ENCODE measurements at places on chromosomes 1 and 21.

DNA sequence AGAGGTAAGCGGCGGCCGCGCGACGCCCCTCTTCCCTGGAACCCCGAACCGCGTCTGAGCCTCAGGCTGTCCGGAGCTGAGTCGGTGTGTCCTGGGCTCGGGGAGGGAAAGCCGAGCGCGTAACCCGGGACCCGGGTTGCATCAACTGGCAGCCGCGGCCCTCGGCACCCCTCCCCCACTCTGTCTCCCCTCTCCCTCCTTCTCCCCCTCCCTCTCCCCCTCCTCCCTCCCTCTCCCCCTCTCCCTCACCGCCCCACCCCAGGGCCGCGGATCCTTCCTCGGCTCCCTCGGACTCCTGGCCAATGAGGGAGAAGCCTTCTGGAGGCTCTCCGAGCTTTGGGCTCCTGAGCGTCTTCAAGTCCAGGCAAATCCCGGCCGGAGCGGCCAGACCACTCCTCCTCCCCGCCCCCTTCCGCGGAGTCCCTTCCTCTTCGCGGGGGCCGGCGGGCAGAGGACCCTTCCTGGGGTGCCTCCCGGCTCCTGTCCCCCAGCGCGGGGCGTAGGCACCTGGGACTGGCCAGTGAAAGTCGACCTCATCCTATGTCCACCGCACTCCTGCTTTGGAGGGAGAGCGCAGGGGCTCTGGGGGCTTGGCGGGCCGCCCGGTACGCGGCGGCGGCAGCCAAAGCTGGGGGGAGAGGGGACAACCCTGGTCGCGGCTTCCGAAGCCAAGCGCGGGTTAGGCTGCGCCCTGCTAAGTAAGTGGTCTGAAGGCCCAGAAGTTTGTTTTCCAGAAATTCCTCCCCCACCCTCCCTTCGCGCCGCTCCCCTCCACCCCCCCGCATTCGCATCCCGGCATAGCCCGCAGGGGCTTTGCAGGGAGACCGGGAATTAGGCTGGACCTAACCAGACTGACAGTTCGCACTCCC, 850 bp downstream of the SESN2 start:
- peak; percentile 88 for DNase-seq

GRCh38 chr1:102535829-102536505, 539.2 kb upstream of the OLFM3 start:
- no peak for DNase-seq

DNA sequence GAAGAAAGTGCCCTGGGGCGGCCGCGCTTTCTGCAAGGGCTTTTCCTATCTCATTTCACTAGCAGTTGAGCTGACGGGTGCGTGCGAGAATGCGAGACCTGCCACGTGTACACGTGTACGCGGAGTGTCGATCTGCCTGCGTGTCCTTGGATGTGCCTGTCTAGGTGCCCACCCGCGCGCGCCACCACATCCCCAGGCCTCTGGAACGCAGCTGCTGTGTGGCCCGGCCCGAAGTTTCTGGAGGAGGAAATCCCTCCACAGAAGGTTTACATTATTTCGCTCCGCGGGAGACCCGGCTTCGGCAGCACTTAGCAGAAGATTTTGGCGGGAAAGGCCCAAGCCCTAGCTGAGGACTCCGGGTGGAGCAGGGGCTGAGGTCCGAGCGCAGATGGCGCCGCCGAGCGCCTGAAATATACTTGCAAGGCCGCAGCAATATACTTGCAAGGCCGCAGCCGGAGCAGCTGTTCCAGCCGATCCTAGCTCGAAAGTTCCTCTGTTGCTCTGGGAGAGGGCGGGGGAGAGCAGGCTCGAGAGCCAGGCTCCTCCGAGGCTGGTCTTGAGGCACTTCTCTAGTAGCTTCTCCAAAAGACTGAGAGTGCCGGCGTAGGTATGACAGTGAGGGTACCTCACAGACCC, 3.9 kb downstream of the TBX15 start:
- DNase-seq, result peak; percentile 82

DNA sequence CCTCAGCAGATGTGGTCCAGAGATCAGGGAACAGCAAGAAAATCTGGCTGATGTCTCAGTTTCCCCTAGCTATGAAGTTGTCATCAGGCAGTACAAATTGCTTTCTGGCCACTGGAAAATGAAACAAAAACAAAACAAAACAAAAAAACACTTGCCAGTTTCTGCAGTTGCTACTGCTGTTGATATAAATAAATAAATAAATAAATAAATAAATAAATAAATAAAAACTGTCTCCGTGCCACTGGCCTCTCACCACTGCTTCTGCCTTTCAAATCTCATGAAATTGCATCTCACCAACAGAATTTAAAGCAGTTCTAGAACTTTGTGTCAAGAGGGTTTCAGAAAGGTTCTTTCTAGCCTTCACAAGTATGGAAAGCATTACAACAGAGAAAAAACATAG, 62.9 kb downstream of the C1orf87 start:
- DNase-seq, result no peak

DNA sequence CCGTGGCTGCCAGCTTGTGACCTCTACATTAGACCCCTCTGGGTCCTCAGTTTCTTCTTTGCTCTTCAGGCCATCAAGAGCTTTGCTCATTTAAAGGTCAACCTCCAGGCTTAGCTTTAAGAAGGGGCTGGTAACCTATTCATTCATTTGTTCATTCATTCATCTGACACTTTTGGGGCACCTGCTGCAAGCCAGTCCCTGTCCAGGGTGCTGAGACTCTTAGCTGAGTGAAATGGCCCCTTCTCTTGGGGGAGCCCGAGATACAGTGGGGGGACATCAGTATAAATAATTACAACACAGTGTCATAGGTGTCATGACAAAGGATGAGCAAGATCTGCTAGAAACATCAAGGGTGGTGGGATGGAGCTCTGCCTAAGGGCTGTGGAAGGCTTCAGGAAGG, 10.5 kb upstream of the TTC4 start:
- no peak for DNase-seq

GRCh38 chr21:41008974-41009373, 159.0 kb upstream of the BACE2 start:
- no peak for DNase-seq

GRCh38 chr21:42039470-42039901, 29.3 kb upstream of the ZBTB21 start:
- DNase-seq, result peak; percentile 61

DNA sequence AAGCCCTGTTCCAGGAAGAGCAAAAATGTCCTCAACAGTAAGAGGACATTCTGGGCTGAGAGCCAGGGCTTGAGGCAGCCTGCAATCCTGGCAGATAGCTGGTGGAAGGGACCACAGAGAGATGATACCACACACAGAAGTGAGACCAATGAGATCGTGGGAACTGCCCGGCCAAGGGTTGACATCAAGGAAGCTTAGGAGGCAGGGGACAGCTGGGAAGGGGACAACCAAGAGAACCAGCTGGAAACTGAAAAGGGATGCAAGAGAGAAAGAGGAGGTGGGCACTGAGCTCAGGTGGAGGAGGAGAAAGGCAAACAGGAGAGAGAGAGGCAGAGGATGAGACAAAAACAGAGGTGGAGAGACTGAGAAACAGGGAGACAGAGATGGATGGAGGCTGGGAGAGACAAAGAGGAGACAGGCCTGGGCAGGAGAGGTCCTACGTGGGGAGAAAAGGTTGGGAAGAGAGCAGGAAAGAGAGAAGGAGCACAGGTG, 9.2 kb downstream of the PDZK1IP1 start:
- no peak for DNase-seq

GRCh38 chr1:7568053-7568452, 203.0 kb upstream of the VAMP3 start:
- DNase-seq, result no peak

DNA sequence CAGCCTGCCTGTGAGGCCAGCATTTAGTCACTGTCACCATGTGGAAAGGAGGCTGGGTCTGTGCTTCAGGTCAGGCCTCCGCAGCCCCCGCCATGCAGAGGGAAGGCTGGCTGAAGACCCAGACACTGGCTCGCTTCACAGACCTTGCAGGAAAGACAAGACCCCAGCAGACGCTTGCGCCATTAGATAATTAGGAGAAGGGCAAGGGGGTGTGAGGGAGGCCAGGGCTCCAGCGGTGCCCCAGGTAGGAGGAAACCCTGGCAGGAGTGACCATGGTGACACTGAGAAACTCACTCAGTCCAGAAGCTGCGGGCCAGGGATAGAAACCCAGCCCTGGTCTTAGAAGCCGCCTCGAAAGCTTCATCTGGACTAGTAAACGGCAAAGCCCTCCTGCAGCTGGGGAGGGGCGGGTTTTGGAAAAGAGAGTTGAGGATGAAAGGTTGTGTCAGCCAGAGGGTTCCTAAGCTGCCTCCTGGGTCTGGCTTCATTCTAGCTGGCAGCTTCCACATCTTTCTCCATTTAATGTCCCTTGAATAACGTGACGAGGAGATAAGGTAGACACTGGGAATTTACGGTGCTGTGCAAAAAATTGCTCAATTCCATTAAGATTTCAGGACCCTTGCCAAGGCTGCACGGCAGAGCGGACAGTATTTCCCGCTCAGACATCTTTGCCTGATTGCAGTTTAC, 294.1 kb upstream of the VAMP3 start:
- DNase-seq, result no peak

- DNase-seq, result no peak
Measured at GRCh38 chr1:200181861-200182260, 154.4 kb downstream of the NR5A2 start.

- peak; percentile 36 for DNase-seq
Measured at GRCh38 chr1:91754348-91754747, 131.6 kb downstream of the TGFBR3 start.

DNA sequence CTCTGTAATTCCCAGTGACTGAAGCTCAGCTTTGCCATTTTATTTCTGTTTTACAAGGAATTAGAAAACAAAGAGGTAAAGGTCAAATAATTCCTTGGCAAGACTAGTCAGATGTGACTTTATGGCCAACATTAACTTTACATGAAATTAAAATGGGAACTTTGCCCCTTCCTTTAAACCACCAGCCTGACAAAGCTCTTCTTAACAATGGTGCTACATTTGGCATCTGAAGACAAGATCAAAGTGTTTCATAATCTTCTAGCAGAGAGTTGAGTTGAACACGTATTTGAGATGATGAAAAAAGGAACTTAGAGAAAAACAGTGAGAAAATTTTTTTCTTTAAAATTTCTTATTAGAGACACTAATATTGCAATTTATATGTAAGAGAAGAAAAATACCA, 193.8 kb downstream of the AK5 start:
- DNase-seq, result no peak

- DNase-seq, result no peak
Measured at GRCh38 chr1:40301541-40302299, 15.4 kb downstream of the COL9A2 start.

GRCh38 chr1:92536980-92537884, 50.5 kb upstream of the GFI1 start:
- peak; percentile 19 for DNase-seq

- DNase-seq, result no peak
Measured at GRCh38 chr1:64427879-64428278, 42.0 kb upstream of the CACHD1 start.

GRCh38 chr21:26914557-26914956, 52.3 kb downstream of the ADAMTS5 start:
- DNase-seq, result no peak

- peak; percentile 32 for DNase-seq
Measured at GRCh38 chr1:162956922-162957321, 95.9 kb upstream of the CCDC190 start.

- DNase-seq, result no peak
Measured at GRCh38 chr1:247330548-247331171, 1.0 kb downstream of the ZNF496 start.

- DNase-seq, result no peak
Measured at GRCh38 chr1:35622510-35623178, 18.7 kb downstream of the PSMB2 start.

DNA sequence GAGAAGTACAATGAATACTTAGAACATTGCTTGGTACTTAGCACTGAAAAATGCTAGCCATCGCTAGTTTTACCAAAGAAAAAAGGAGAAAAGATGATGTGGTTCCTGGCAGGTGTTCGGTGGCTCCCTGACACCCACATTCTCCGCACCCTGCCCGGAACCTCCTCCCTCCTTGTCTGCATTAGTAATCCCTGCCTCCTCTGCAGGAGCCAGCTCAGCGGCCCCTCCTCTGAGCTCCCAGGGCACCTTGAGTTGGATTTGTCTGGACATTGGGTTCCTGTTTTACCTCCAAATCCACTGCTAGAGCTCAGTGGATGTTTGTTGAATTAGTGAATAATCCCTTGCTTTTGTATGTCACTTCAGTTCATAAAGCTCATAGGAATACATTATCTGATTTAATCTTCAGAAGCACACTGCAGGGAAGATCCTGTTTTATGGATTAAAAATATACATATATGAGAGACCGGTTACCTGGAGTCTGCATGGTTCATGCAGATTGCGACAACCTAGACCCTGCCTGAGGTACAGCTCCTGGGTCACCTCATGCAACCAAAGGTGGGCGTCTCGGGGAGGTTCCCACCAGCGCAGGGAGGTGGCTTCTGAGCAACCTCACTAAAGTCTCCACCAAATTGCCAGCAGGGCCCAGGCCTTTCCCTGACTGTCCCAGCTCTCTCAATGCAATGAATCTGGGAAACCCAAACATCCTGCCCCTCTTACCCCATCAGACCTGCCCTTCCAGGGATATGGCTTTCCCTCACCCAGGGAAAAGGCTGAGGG, 24.2 kb downstream of the PCAT6 start:
- DNase-seq, result no peak

GRCh38 chr21:34367320-34367935, 3.6 kb downstream of the KCNE2 start:
- peak; percentile 70 for DNase-seq

- no peak for DNase-seq
Measured at GRCh38 chr1:237269938-237270337, 228.0 kb downstream of the RYR2 start.

- peak; percentile 73 for DNase-seq
Measured at GRCh38 chr1:153355445-153356071, 2.1 kb upstream of the S100A9 start.

GRCh38 chr1:60367532-60367931, 294.0 kb upstream of the C1orf87 start:
- no peak for DNase-seq

DNA sequence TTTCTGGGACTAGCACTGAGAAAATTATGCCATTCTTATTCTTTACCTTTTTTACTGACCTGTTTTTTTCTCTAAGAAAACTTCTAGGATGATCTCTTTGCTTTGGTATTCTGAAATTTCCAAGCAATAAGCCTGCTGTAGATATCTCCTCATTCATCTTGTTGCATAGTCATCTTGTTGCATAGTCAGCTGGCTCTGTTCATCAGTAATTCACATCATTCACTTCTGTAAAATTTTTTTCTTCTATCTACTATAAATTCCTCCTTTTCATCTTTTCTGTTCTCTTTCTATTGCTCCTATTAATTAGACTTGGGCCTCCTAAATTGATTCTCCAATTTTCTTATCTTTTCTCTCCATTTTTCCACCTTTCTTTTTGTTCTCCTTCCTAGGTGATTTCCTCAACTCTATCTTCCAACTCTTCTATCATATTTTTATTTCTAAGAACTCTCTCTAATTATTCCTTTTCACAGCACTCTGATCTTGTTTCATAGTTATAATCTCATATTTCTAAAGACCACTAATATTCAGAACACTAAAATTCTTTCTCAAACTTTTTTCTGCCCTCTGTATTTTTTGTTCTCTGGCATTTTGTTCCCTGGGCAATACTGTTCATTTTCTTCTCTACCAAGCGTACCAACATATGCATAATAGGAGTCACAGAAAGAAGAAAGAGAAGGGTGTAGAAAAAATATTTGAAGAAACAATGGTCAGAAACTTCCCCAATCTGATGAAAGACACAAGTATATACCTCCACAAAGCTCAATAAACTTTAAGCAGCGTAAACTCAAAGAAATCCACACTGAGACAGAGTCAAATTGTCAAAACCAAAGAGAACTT, 17.7 kb downstream of the TUT4 start:
- peak; percentile 48 for DNase-seq

- no peak for DNase-seq
Measured at GRCh38 chr1:235336903-235337302, 8.5 kb downstream of the GGPS1 start.
